NCI-H1417 treated with DMSO at 0.1 percent for 48 hours (cell line): ENCODE measurements at places on chromosomes 7 and 10.

DNA sequence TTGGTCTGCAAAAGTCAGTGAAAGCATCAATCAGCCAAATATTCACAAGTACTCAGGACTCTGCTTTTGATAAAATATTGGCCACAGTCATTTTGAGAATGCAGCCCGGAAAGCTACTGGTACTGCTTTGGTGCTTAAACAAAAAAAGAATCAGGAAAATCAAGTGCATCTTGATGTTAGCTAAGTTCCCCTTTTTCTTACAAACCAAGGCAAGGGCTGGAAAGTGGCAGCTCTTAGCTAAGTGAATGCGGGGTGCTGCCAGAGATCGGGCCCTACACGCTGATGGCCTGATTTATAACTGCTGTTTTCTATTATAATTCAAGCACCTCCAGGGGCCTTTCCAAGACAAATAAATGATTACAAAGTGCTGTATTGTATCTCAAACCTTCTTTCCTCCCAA lies 136.8 kb upstream of the MGMT start:
- no peak for DNase-seq

- DNase-seq: no peak
These were observed 411.1 kb upstream of the MGMT start for GRCh38 chr10:129055986-129056385.

DNA sequence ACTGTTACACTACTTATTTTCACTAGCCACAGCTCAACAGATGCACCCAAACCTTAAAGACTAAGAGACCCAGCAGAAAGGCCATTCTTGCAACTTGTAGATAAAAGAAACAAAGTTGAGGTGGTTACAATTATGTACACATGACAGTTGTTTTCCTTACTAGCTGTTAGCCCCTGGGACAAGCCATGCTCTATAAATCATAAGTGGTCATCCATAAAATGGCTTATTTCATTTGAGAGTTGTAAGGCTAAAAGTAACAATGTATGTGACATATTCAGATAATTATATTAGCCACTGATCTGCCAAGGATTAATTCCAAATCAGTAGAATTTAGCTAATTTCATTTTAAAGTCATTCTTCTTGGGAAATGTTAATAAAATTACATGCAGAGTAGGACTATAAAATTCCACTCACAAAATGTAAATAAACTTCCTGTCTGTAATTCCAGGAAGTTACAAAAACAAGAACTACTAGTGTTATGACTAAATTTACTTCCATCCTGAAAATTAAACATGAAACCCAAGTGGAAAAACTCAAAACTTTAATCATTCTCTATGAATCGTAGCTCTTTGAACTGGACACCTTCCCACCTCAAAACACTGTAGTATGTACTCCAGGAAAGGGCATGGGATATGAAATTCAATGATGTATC lies 13.3 kb downstream of the SLC37A3 start:
- DNase-seq: no peak

- DNase-seq: no peak
These were observed 125.3 kb downstream of the REEP3 start for GRCh38 chr10:63646491-63646890.

DNA sequence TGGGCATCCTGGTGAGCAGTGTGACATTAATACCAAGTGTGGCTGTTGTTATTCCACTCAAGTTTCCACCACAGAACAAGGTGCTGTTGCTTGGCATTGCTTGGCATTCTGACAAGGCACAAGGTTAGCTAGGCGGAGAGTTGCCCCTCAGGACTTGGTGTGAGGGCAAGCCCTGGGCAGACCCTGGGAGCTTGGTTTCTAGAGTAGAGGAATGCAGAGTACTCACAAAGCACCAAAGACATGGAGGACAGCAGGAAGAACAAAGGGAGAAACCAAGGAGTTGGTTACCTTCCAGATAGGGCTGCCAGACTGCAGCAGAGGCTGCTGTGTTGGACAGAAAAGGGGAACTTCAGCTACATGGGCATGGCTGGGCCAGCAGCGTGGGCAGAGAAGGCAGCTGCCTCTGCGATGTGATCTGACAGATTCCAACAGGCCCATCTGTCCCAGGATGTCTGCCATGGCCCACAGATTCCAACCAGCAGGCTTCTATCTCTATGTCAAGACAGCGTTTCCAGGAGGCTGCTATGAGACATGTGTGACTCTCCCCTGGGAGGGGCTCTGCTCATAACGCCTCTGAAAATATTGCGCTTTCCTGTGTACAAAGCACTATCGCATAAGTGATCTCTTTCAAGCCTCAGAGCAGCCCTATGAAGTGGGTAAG lies 1.8 kb downstream of the GOLGA7B start:
- DNase-seq: no peak

DNA sequence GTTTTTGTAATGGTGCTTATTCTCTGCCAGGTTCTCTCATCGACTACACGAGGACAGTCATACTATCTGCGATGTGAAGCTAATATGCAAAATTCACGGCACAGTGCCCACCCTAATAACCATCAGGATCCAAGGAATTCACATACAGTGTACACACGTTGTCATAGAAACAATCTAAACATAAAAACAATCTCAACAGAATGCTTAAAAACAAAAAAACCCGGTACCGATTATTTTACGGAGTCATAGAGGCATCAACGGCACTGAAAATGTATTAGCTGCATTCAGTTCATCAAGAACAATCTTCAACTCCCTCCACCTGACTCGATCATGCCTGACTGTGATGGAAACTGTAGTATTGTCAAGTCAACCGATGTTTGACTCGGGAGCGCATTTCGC lies 628 bp downstream of the MRPS33 start:
- no peak for DNase-seq

DNA sequence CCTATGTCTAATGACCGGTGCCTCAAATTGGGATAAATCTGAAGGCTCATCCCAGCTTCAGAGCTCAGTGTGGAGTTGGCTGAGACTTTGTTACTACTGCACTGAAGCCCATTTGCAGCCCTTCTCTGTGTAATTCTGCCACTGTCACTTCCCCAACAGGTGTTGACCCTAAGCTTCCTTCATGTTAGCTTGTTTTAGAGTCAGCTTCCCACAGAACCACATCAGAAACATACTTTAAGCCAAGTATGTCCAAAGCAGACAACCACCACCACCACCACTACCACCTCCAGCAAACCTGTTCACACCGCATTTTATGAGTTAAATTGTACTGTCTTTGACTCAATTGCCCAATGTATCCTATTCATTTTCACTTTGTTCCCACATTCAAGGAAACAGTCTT lies 25.2 kb upstream of the GNAT3 start:
- DNase-seq: no peak
